ENCODE measurements at places on chromosomes 1 and 21.

GRCh38 chr1:156624814-156625435 lies 5.7 kb downstream of the HAPLN2 start:
- DNase-seq, result peak; percentile 20

- DNase-seq, result peak; percentile 53
Measured at GRCh38 chr1:23100074-23100748, 68.4 kb downstream of the LUZP1 start.

GRCh38 chr1:60998786-60999185 lies 83.6 kb upstream of the NFIA start:
- no peak for DNase-seq

GRCh38 chr1:8915446-8915845 lies 30.2 kb upstream of the CA6 start:
- no peak for DNase-seq

DNA sequence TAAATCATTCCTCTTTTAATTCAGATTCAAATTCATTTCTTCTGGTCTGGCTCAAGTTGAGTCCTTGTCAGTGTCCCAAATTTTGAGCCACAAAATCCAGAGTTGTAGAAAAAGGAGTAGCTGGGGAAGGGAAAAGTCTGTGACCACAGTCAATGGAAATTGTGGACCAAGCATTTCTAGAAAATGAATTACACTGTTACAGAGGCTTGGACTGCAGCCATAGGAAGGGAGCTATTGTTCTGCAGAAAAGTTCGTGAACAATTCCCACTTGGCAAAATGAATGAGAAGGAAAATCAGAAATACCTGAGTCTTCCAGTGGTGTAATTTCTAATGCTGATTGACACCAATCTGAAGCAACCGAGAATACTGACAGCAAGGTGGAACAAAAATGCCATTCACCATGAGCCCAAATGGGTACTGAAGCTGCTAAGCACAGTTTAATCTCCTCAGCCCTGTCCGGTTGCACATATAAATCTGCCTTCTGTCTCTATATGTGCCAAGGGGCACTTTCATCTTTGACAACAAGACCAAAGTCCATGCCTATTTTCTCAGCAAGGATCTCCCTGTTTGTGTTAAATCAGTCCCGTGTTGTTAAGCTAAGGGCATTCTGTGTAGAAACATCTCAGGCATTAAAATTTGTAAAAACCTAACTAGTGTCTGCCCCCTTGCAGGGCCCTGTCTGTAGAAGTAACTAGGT lies 51.3 kb downstream of the TEX35 start:
- DNase-seq, result no peak

GRCh38 chr1:77279929-77280328 lies 1.9 kb upstream of the AK5 start:
- peak; percentile 7 for DNase-seq

DNA sequence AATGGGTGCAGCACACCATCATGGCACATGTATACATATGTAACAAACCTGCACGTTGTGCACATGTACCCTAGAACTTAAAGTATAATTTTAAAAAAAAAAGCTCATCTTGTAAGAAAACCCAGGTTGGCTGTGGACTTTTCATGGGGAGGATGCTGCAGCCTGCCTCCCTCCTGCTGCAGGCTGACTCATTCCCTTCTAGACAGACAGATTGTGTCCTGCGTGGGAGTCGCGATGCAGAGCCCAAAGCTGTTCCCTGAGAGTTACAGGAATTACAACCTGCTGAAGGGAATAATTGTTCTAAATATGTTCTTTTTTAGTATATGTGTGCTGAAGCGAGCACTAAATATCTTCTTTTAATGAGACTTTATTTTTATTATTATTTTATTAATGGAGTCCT lies 93.2 kb downstream of the TBX19 start:
- DNase-seq, result no peak

- no peak for DNase-seq
Measured at GRCh38 chr1:198686069-198686728, 47.4 kb downstream of the PTPRC start.

- no peak for DNase-seq
Measured at GRCh38 chr1:36783475-36783874, 250.8 kb downstream of the GRIK3 start.

DNA sequence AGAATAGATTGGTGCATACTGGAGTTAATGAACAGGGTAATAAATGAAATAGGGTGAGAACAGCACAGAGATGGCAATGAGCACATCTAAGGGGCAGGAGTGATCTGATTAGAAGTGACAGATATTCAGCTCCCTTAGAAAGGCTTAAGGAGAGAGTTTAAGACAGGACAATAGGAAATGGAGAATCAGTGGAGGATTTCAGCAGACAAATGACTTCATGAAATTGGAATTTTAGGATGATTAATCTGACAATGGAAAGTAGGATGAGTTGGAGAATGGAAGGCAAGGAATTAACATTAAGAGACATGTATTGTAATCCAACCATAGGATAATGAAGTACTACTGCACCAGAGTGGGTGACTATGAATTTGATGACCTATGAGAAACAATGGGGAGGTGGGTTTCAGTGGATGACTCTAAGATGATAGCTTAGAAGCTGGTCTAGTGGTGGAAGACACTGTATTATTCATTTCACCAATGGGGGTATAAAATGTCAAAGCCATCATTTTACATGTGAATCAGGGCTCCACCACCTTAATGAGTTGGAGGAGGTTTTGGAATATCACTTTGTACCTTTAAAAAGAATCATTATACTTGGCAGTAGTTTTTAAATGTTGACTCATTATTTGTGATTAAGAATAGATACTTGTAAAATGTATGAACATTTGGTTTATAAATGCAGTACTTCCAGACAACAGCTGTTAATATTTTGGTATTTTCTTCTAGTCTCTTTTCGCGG lies 139.1 kb downstream of the PLA2G4A start:
- no peak for DNase-seq

GRCh38 chr1:10495952-10496351 lies 21.2 kb downstream of the PEX14 start:
- DNase-seq, result peak; percentile 62

DNA sequence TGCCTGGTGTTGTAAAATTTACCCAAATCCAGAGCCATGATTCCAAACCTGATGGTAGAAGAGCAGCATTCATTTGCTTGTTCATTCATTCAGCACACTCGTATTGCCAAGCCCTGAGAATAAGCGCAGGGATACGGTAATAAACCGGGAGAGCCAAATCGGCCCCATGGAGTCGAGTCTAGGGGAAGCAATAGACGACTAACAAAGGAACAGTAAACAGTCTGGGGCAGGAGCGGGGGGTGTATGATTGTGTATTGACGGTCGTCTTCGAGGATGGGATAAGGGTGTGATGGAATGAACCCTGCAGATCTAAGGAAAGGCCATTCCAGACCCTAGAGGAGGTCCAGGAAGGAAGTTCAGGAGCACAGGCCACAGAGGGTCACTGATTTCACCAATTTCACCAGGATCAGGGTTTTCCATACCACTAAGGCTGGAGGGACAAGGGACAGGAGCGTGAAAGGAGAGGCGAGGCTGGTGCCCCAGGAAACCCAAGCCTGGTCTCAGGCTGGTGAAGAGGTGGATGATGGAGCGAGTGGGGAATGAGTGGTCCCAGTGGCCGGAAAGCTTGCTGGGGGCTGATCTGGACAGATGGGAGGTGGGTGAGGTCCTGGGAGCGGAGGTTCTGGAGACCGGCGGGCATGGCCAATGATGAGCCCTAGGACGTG lies 61.1 kb upstream of the PDE9A start:
- DNase-seq, result no peak

- peak; percentile 42 for DNase-seq
Measured at GRCh38 chr21:35529171-35529863, 480.2 kb upstream of the RUNX1 start.

- DNase-seq, result no peak
Measured at GRCh38 chr21:29928537-29928936, 11.3 kb downstream of the GRIK1 start.

DNA sequence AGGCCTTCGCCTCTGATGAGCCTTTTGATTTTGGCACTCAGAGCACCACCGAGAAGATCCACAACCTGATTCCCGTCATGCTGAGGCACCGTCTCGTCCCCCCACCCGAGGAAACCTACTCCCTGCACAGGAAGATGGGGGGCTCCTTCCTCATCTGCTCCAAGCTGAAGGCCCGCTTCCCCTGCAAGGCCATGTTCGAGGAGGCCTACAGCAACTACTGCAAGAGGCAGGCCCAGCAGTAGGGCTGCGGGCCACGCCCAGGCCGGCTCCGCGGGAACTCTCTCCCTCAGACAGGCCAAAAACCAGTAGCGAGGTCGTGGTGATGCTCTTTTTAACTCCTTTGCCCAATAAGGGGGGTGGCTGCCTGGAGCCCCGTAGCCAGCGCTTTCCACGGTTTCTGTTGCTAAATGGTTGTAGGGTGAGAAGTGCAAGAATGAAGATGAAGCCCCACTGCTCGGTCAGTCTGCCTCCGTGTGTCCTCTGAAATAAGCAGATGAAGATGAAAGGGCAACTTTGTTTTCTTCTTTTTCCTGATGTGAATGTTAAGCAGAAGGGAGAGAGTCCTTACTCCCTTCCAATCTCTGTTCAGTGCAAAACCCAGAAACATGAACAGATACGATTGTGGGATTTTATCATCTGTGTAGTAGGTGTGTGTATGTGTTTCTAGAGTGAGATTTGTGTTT lies 46.5 kb downstream of the COQ8A start:
- DNase-seq, result no peak

- no peak for DNase-seq
Measured at GRCh38 chr1:31674626-31675025, 29.2 kb downstream of the COL16A1 start.

DNA sequence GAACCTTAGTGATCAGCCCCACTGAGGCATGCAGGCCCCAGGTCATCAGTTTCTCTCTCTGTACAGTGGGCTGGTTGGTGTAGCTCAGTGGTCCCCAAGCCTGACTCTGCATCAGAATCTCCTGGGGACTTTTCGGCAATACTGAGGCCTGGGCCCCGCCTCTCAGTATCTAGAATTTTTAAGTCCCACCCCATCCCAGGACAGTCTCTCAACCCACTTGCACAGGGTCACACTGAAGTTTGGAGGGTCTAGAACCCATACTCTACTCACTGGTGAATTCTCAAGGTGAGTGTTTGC lies 216.4 kb downstream of the MATN1 start:
- DNase-seq, result no peak

- DNase-seq, result no peak
Measured at GRCh38 chr1:18057623-18058022, 50.0 kb upstream of the IGSF21 start.

GRCh38 chr21:43979654-43980053 lies 32.5 kb upstream of the TRAPPC10 start:
- peak; percentile 25 for DNase-seq

- DNase-seq, result no peak
Measured at GRCh38 chr1:201186192-201186591, 4.4 kb upstream of the IGFN1 start.

DNA sequence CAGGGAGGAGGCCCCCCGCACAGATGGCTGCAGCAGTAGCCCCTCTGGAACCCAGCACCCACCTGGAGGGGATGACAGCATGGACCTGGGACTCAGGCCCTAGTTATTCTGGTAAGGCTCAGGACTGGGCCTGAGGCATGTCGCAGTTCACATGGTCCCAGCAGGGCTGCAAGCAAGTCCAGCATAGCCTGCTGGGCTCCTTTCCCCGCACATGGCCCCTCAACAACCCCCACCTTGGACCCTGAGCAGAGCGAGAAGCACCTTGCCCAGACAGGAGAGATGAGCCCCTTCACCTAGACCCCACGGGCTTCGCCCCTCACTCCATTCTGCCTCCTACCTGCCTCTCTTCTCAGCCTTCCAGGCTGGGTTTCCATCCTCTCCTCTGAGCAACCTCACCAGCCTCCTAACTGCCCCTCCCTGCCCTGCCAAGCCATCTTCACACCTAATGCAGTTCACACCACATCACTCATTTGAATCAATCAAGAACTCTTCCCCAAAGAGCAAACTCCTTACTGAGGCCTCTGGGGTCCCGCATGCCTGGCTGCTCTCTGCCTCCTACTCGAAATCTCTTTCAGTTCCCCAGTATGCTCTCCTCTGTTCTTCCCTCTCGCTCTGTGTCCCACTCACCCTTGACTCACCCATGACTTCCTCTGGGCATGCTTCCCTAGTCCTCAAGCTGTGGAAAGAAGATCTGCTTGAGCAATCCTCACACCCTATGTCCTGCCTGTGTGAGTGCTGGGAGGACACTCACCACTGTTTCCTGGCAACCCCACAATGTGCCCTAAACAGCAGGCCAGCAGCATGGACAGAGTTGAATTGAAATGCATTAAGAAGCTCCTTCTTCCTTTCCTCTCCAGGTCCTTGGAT lies 9.4 kb upstream of the THEMIS2 start:
- DNase-seq, result no peak

GRCh38 chr21:26267389-26267788 lies 96.8 kb upstream of the APP start:
- DNase-seq, result no peak

DNA sequence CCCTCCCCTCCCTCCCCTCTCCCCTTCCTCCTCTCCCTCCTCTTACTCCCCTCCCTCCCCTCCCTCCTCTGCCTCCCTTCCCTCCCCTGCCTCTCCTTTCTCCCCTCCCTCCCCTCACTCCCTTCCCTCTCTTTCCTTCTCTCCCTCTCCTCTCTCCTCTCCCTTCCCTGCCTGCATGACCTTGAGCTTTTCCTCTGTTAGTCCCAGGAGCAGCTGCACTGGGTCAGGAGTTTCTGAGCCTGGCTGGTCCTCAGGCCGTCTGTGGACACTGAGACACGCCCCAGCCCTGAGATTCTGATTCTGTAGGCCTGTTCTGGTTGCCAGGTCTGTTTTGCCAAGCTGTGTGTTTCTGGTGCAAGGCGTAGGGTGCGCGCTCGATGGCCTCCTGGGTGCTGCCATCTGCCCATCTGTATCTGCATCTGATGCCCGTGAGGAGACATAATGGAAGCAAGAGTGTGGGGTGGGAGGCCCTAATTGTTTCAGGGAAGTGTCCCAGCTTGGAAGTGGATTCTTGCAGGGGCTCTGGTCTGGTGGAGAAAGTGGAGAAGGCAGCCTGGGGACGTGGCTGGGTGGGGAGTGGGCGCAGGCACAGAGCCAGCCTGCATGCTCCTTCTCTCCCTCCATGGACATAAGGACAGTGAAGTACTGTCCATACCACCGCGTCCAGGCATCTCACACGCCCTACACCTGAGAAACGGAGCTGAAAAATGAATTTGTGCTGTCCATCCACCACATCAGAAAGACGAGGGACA lies 97.2 kb downstream of the WDR4 start:
- peak; percentile 26 for DNase-seq

- no peak for DNase-seq
Measured at GRCh38 chr1:59990470-59990869, 63.9 kb upstream of the CYP2J2 start.

- DNase-seq, result no peak
Measured at GRCh38 chr1:224722838-224723237, 106.7 kb downstream of the CNIH3 start.

GRCh38 chr1:221274373-221274772 lies 395.1 kb downstream of the HLX start:
- DNase-seq, result no peak

GRCh38 chr1:155012026-155012546 lies 9.5 kb downstream of the ZBTB7B start:
- peak; percentile 57 for DNase-seq

GRCh38 chr1:52834798-52835197 lies 7.8 kb upstream of the ZYG11A start:
- no peak for DNase-seq

All from CD4-positive, alpha-beta T cell treated with Interleukin-17A for 4 hours (primary cell).